ENCODE measurements at places on chromosomes 2 and 18. TPM values are rescaled to one million over a fixed set of nuclear protein-coding genes. Genes with fewer than 3 reads are reported as not detected.

DNA sequence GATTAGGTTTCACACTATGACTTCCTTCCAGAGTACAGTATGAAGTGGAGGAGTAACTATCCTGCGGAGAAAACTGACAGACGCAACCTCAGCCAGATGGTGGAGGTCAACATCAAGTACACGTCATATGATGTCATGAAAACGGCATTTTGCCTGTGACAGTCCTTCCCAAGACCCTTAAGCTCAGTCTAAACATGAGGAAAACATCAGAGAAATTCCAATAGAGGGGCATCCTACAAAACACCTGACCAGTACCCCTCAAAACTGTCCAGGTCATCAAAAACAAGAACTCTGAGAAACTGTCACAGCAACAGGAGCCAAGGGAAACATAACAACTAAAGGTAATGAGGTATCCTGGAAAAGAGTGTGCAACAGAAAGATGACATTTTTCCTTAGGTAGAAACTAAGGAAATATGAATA lies 1.7 kb downstream of the RNU4ATAC start:
- DNase-seq = no peak

DNA sequence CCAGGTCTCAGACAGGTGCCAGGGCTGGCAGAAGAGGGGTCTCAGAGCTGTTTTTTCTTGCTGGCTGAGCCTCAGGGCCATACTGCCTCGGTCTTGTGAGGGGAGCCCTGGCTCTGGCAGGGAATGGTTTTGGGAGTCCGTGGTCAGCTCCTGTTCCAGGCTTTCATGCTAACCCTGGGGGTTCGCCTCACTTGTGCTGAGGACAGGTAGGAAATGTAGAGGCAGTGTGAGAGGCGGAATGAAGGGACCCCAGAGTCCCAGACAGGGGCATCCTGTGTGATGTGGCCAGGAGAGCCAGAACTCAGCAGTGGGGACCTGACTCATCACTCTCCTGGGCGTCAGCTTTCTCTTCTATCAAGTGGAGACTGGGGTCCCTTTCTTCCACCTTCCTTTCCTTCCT lies 5.7 kb upstream of the CELF4 start:
- DNase-seq = no peak

RTP5 gene
- total RNA-seq = not detected

DNA sequence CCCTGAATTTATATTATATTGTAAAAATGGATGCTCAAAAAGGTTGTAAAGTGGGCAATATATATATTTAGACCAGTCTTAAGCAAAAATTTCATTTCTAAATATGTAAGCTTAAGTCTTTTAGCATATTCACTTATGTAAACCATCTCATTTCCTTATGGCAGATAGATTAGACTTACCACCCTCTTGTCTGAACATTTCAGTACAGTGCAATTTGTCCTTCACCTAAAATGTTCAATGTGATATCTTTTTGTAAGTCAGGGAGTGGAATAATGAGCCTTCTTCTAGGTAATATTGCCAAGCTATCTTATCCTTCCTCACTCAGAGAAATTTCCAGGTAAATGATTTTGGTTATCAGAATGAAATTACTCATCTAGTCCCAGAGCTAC lies 92.3 kb downstream of the KLF7 start:
- DNase-seq = no peak

DNA sequence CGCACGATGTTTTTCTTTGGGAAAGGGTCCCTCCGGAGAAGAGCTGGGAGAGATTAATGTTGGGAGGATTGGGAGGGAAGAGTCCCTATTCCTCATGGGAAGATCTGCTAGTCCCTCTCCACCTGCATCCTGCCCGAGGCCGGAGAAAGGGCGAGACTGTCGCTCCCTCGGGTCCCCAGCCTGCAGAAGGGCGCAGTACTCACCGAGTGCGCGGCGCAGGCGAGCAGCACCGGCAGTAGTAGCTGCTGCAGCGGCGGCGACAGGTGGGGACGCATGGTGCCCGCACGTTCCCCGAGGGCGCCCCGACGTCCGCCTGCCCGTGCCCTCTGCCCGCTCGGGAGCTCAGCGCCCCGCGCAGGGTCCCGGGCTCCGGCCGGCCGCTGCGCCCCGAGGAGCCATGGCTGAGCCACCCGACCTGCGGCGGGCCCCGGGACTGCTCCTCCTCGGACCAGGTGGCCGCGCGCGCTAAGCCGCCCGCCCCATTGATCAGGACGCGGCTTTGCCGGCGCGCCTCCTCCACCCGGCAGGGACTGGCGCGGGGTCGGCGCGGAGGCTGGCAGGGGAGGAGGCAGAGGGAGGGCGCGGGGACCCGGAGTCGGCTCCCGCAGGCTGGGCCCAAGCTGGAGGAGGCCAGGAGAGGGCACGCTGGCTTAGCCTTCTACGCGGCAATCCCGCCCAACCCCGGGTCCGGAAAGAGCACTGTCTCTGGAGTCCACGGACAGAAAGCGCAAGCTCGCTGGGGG lies at the start of gene SCTR:
SCTR (minus strand) TSS at position 532 of the 743 bp plus-strand sequence; CDS start at position 275, 257 bp downstream.
- no peak for DNase-seq

GRCh38 chr2:170361090-170361936 lies 183.4 kb downstream of the MYO3B start:
- DNase-seq = peak; percentile 47

GRCh38 chr2:29777161-29777560 lies 144.2 kb downstream of the ALK start:
- no peak for DNase-seq

HOXD12 gene
- total RNA-seq = 0.27 TPM

- no peak for DNase-seq
Observed at GRCh38 chr2:187966924-187967323, 324.8 kb upstream of the GULP1 start.

DNA sequence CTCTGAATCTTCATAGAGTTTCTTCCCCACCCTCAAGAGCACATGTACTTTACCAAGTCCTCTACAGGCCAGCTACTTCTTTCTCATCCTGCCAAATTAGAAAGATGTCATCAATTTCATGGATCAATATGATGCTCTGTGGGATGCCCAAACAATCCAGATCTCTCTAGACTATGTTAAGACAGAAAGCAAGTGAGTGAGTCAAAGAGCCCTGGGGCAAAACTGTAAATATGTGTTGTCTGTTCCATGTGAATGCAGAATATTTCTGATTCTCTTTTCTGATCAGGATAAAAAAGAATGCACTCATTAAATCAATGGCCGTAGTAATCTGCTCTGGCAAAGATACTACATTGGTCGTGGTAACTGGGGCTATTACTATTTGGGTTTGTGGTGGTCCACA lies 53.1 kb upstream of the ROCK2 start:
- DNase-seq = no peak

POTEI gene
- total RNA-seq = 1.2 TPM

GRCh38 chr2:62362561-62362960 lies 143.4 kb downstream of the TMEM17 start:
- DNase-seq = no peak

GRCh38 chr18:9130806-9131205 lies 5.8 kb upstream of the ANKRD12 start:
- no peak for DNase-seq

DNA sequence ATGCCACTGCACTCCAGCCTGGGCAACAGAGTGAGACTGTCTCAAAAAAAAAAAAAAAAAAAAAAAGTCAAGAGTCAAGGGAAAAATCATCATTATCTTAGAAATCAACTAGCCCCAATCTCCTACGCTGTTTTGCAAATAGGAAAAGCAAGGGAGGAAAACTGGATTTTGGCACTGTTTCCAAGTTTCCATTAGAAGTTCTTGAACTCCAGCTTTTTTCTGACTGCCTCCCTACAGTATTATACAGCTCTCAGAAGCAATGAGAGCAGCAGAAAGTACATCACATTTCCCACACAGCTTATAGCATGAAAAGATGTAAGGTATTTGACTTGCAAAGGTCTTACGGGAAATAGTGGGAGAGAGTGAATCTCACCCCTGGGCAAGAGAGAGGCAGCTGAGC lies 127.8 kb downstream of the OSR1 start:
- DNase-seq = no peak

PUS10 gene
- total RNA-seq = 5.6 TPM

- no peak for DNase-seq
Observed at GRCh38 chr2:115880558-115880957, 1438.1 kb downstream of the DPP10 start.

DNA sequence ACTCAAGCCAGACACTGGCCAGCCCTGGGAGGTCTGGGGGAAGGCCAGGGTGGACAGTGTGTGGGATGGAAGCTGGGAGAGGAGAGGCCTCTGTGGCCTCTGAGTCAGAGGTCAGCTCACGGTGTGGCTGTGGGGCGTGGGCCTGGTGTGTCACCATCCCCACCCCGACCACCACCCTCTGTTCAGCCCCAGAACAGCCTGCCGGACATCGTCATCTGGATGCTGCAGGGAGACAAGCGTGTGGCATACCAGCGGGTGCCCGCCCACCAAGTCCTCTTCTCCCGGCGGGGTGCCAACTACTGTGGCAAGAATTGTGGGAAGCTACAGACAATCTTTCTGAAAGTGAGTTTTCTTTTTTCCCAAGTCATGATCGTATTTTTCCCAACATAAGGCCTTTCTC lies 110.5 kb downstream of the DYSF start:
- DNase-seq = no peak

- no peak for DNase-seq
Observed at GRCh38 chr2:61179701-61180639, 18.0 kb downstream of the C2orf74 start.

GRCh38 chr2:159713631-159714246 lies 1.4 kb downstream of the MARCHF7 start:
- DNase-seq = no peak

- no peak for DNase-seq
Observed at GRCh38 chr2:120400551-120400950, 54.6 kb downstream of the INHBB start.

- no peak for DNase-seq
Observed at GRCh38 chr2:128322715-128323554, 4.3 kb upstream of the HS6ST1 start.

POTEJ gene
- total RNA-seq = not detected

NEU4 gene
- total RNA-seq = 0.34 TPM

DNAH7 gene
- total RNA-seq = not detected

DNA sequence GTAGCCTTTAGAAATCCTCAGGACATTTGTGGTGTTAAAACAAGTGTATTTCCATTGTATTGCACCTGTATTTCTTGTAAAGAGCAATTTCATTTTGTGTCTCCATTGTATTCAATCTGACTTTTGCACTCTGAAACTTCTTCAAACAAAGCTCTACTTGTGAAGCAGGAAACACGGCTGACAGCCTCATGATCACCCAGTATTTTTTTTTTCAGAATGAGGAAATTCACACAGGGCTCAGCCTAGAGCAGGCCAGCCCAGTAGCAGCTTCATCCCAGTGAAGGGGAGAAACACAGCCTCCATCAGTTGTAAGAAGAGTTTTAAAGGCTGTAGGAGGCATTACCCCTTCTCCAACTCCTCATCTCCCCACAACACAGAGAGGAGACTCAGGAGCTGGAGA lies 175.9 kb upstream of the KLHL29 start:
- no peak for DNase-seq

SERPINB3 gene
- total RNA-seq = not detected

- DNase-seq = no peak
Observed at GRCh38 chr18:70840649-70841048, 551.8 kb downstream of the SOCS6 start.

DNA sequence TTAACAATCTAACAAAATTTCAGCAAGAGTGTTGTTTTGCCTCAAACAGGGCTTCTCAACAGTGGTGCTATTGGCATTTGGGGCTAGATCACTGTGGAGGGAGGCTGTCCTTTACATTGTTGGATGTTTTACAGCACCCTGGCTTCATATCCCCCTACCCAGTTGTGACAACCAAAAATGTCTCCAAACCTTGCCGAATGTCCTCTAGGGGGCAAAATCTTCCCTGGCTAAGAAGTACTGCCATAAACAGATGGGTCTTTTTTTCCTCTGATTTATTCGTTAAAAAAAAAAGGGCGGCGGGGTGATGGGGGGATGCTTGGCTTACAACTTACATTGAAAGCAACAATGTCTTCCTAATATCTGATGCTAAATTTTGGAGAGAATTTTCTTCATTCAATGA lies 207.6 kb upstream of the CCDC150 start:
- DNase-seq = peak; percentile 32

MC5R gene
- total RNA-seq = not detected

GRCh38 chr2:195501746-195502145 lies 155.3 kb upstream of the SLC39A10 start:
- no peak for DNase-seq

COBLL1 gene
- total RNA-seq = 3.6 TPM

DNA sequence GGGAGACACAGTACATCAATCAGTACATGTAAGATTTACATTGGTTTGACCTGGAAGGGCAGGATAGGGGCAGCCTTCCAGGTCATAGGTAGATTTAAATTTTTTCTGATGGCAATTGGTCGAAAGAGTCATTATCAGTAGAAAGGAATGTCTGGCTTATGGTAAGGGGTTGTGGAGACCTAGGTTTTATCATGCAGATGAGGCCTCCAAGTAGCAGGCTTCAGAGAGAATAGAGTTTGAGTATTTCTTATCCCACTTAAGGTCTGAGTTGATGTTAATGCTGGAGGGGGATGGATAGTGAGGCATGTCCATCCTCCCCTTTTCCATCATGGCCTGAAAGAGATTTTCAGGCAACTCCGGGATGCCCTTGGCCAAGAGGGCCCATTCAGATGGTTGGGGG lies 60.7 kb downstream of the SPTBN1 start:
- no peak for DNase-seq

DNA sequence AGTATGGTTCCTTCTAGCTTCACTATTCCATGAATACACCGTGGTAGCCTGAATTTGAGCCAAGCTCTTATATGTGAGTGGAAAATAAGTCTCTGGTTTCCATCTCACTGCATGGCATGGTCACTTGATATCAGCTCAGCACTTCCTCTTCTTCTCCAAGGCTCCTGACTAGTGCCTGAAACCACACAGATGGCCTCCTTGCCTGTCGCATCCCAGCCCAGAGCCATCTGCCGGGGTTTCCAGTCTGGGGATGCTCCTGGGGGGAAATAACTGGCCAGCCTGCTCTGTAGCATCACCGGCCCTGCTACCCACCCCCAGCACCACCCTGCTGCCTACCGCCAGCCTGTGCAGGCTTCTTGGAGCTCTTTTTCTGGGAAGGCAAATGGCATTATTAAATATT lies 7.7 kb upstream of the MARCHF4 start:
- no peak for DNase-seq

TFPI gene
- total RNA-seq = 29.1 TPM

- no peak for DNase-seq
Observed at GRCh38 chr2:45450634-45451033, 160.4 kb downstream of the SRBD1 start.

DNA sequence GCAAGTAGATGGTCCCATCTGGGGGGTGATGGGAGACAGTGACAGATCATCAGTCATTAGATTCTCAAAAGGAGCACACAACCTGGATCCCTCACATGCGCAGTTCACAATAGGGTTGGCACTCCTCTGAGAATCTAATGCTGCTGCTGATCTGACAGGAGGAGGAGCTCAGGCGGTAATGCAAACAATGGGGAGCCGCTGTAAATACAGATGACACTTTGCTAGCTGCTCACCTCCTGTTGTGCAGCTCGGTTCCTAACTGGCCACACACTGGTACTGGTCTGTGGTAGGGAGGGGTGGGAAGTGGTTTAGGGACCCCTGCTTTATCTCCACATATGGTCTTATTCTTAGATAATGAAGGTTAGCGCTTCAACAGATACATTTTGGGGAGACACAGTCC lies 506.6 kb downstream of the PLCL1 start:
- DNase-seq = no peak

- no peak for DNase-seq
Observed at GRCh38 chr2:6966446-6966940, 49.3 kb downstream of the RNF144A start.

All from HCT116 (cell line).